Right forelimb (tissue), 1 donor: ENCODE measurements at places on chromosomes 5 and 9.

GRCh38 chr5:14572836-14573235, 8.8 kb upstream of the OTULINL start:
- DNase-seq, result no peak

DNA sequence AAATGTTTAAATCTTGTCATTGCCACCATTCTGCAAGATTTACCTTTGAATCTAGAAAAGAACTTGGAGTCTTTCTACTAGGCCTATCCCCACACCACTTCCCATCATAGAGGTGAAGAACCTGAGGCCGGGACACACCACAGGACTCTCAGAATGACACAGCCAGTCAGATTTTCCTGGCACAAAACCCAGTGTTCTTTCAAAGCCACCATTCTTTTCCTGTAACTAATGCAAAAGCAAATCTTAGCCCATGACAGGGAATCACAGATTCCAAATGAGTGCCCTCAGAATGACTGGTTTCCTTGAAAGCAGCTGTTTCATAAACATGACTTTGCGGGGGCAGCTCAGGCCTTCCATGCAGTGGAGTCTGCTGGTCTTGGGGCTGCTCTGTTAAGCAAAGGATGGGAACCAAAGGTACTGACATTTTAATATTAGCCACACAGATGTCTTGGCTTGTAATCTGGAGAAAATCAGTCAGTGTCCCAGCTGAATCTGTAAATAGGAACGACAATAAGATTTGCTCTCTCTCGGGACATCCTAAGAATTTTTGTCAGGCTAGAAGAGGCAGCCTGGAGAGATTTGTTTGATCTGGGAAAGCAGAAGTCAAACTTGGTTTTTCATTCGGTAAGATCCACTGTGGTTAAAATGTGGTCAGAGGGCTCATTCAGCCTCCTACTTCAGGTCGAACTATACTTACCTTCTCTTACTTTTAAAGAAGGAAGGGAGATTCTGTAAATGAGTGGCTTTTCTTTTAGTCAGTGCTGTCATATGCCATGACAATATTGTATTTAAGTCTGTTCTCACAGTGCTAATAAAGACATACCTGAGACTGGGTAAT, 115.1 kb downstream of the PALM2AKAP2 start:
- DNase-seq, result no peak

DNA sequence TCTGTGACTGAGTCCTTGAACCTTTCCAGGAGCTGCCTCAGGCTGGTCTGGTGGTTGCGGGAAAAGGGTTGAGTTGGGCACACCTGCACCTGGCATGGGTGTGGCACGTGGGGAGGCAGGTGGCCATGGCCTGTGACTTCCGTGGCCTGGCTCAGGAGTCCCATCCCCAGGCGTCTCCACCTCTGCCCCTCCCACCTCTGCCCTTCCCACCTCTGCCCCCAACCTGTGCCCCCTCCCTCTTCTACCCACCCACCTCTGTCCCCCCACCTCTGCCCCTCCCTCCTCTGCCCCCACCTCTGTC, 1.9 kb upstream of the QRFP start:
- no peak for DNase-seq

- no peak for DNase-seq
Measured at GRCh38 chr5:6567835-6568234, 65.0 kb downstream of the NSUN2 start.

GRCh38 chr9:104810421-104811339, 46.8 kb downstream of the NIPSNAP3B start:
- DNase-seq, result no peak

DNA sequence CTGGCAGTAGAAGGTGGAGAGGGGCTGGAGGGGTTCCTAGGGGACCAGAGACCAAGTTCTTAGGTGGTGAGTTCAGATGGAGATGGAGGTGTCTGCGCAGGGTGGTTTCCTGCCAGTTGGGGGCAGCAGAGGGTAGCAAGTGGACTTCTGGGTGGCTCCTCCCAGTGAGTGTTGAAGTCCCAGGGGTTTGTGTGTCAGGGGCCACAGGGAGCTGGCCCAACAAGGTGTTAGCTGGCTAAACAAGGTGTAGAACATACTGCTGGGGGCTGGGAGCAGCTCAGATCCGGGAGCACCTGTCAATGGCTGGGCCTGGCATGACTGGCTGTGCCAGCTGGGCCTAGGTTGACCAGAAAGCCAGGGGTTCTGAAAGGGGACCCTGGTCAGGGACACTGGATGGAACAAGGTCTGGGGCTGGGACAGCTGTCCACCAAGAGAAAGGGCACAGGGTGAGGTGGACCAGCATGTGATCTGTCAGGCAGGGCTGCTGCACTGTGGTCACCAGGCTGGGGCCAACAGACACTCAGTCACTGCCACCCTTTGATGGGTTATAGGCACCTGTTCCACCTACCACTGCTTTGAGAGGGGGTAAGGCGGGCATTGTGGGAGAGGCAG, 35.6 kb downstream of the DAB2IP start:
- peak; percentile 77 for DNase-seq

DNA sequence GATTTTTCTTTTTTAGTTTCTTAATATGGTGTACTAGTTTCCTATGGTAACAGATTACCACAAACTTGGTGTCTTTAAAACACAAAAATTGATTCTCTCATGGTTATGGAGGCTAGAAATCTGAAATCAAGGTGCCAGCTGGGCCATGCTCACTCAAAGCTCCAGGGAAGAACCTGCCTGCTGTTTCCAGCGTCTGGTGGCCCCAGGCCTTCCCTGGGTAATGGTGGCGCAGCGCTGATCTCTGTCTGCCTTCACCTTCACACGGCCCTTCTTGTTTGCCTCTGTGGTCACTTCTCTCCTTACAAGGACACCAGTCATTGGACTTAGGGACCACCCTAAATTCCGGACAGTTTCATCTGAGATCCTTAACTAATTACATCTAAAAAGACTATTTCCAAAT, 70.5 kb upstream of the GFPT2 start:
- DNase-seq, result no peak

- no peak for DNase-seq
Measured at GRCh38 chr9:95570150-95570549, 53.4 kb upstream of the PTCH1 start.

DNA sequence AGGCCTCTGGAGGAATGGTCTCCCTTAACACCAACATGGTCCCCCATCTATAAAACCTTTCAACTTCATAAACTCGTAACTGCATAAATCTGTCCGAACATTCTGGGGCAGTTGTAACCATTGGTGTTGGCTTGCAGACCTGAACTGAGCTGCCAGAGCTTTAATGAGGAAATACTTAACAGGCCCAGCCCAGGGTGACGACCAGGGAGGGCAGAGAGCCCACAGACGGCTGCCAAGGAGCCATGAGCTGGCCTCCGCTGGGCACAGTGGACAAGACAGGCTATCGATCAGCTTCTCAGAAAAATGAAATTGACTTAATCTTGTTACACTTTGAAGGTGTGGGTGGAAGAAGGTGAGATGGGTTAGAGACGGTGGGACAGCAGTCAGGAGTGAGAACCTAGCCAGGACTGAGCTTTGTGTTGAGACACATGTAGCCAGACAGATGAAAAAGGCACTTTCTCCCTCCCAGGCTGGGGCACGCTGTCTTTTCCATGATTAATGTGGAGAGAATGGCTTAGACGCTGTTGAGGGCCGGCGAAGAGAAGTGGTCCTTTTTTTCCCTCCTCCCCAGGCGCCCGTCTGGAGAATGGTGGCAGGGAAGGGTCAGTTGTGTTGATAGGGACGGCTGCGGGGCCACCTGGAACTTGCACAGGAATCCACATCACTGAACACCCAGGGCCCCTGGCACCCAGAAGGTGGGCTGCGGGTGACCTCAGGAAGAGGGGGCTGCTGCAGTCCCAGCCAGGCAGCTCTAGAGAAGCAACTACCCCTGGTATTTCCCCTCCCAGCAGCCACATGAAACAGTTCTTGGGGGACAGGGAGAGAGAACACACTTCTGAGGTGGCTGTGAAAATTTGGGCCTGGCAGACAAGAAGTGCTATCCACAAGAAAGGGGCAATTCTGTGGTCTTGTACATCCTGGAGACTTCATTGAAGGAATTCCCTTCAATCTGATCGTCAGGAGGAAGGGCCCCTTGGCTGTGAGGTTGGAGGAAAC, 27.3 kb upstream of the TCOF1 start:
- no peak for DNase-seq

DNA sequence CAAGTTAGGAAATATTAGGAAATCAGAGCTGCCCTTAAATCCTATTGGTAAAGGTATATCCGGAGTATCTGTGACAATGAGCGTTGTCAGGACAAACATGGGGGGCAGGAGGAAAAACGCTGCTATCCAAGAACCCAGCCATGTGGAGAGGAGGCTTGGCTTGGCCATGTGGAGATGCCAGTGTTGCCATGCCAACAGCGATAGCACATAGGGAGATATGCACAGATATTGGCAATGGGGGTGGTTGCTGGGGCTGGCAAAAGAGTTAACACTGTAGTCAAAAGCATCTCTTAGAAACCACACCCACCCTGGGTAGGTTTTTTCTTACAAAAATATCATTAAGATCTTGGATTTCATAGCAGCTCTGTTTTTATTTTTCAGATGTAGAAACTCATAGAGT, 106.4 kb upstream of the ASTN2 start:
- DNase-seq, result no peak

- no peak for DNase-seq
Measured at GRCh38 chr5:111752426-111752965, 4.5 kb downstream of the NREP start.

GRCh38 chr5:161258438-161258837, 288.1 kb downstream of the GABRB2 start:
- DNase-seq, result no peak

GRCh38 chr9:134371731-134372130, 45.5 kb downstream of the RXRA start:
- no peak for DNase-seq

DNA sequence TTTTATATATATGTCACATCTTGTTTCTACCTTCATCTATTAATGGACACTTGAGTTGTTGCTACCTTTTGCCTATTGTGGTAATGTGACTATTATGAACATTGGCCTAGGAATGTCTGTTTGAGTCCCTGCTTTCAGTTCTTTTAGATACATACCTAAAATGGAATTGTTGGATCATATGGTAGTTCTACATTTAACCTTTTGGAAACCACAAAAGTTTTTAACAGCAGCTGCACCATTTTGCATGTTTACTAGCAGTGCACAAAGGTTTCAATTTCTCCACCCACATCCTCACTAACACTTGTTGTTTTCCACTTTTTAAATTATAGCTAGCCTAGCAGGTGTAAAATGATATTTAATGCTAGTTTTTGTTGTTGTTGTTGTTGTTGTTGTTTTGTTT, 88.4 kb downstream of the GALNT10 start:
- no peak for DNase-seq

DNA sequence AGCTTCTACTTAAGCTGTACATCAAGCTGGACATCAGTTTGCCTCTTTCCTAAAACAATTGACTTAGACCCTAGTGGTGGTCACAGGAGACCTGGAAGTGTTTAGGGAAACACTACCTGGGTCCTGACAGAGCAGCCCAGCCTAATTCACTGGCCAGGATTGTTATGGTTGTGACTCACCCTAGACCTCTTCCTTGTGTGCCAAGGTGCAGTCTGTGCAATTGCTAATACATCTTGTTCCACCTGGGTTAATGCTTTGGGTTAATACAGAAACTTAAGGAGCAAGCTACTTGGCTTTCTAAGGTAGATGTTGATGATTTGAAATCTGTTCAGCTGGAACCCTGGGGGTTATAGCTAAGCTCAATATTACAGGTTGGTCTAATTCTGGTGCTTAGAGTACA, 48.7 kb upstream of the SLC46A2 start:
- no peak for DNase-seq

- DNase-seq, result no peak
Measured at GRCh38 chr9:6686396-6686795, 40.9 kb upstream of the GLDC start.

GRCh38 chr5:153565822-153566221, 75.4 kb downstream of the GRIA1 start:
- no peak for DNase-seq

GRCh38 chr5:20335978-20336377, 348.0 kb upstream of the CDH18 start:
- no peak for DNase-seq

DNA sequence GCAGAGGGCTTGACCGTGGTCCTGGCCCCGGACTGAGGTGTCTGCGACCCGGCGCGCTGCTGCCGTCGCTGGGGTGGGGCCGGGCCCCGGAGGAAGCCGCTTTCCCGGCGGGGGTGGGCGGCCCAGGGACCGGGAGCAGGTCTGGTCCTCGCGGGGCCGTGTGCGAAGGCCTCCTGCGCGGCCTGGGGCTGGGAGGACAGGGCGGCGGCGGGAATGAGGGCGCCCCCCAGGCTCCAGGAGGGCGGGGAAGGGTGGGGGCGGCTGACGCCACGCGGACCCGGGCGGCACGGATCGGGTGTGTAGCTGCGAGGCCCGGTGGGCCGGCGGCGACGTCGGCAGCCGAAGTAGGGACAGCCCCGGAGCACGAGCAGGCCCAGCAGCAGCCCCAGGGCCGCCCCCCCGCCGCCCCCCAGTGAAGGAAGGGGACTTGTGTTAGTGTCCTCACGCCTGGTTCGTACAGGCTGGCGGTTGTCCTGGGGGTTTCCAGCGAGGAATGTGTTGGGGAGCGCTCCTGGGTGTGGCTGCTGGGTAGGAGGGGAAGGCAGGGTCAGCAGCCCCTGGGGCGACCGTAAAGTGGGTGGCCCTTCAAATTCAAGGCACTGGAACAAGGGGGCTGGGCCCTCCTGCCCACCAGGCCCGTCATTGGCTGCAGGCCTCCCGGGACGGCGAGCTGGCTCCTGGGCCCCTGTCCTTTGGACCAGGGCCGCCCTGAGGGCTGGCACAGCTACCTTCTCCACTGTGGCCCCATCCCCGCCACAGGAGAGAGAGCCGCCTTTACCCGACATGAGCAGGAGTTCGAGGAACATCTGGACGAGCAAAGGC, 597 bp upstream of the TMEM250 start:
- DNase-seq, result peak; percentile 74

- DNase-seq, result no peak
Measured at GRCh38 chr9:82531795-82532194, 531.1 kb downstream of the RASEF start.

GRCh38 chr5:159345336-159345735, 15.0 kb upstream of the IL12B start:
- no peak for DNase-seq

GRCh38 chr5:174514983-174515394, 209.4 kb upstream of the MSX2 start:
- DNase-seq, result no peak

GRCh38 chr5:142506046-142506445, 179.8 kb downstream of the FGF1 start:
- DNase-seq, result no peak

DNA sequence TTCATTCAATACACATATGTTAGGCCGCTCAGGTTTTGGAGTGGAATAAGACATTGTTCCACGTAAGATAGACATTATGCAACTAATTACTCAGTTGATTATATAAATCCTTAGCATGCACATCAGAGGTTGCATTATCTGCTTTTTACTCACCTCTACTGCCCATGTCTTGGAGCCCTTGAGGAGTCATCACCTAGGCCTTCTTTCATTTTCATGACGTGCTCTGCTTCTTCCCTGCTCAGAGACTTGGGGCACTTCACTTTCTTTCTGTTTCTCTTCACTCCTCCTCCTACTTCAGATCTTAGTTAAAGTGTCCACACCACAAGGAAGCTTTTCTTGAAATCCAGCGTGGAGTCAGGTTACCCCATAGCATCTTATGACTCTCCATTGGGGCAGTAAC, 241.1 kb downstream of the TLR4 start:
- no peak for DNase-seq

GRCh38 chr5:77379558-77380061, 112.5 kb downstream of the WDR41 start:
- DNase-seq, result no peak
